ENCODE measurements at places on chromosomes 12 and 14. TPM values are rescaled to one million over a fixed set of nuclear protein-coding genes. Genes with fewer than 3 reads are reported as not detected.

GRCh38 chr12:13307143-13307816, 110.8 kb downstream of the EMP1 start:
- no peaks in the 10 kb centered on the region for H3K27me3 ChIP-seq
- H3K4me1 ChIP-seq: no peaks in the 10 kb centered on the region
- H3K36me3 ChIP-seq: no peaks in the 10 kb centered on the region

DNA sequence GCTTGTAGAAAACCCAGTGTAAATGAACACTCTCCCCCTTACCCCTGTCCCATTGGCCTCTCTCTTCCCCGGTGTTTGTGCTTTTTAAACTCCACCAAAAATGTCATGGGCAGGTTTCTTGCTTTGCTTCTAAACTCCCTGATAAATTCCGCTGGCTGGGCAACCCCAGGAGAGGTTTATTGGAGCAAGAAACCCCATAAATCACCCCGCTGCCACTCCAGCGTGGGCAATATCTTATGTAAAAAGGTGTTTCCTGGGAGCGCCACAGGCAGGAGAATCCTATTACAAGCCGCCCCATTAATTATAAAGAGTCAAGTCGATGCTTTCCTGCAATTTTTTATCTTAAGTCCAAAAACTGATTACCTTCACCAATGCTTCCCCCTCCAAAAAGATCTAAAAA, 22.8 kb downstream of the LHX5 start:
- no peaks in the 10 kb centered on the region for H3K27me3 ChIP-seq
- H3K36me3 ChIP-seq: no peaks in the 10 kb centered on the region
- DNase-seq: no peak
- no peak overlapping the region for H3K27ac ChIP-seq

The ZDHHC22 gene
- total RNA-seq: not detected

The PRPF40B gene
- total RNA-seq: 11.7 TPM

The ACTR10 gene
- total RNA-seq: 43.1 TPM

- H3K4me1 ChIP-seq: no peaks in the 10 kb centered on the region
- no peak overlapping the region for H3K4me3 ChIP-seq
- no peaks in the 10 kb centered on the region for H3K27me3 ChIP-seq
Measured at GRCh38 chr14:101359221-101360053, 201.9 kb upstream of the DIO3 start.
